ENCODE measurements at places on chromosomes 1 and 21.

DNA sequence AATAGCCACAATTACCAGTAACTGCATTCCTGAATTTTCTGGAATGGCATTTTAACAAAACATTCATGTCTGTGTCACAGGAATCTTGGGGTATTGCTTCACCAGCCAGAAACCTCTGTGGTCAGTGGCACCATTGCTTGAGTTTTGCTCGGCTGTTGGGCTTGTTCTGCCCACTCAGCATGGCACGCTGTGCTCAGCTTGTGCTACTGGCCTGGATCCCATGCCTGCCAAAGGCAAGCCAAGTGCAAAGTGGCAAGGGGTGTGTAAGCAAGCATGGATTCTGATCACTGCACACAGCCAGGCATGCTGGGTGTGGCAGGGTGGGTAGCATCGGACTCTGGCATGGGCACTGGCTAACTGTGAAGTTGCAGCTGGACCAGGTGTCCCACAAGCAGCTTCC, 1150.9 kb downstream of the MRPL39 start:
- no peak for DNase-seq

DNA sequence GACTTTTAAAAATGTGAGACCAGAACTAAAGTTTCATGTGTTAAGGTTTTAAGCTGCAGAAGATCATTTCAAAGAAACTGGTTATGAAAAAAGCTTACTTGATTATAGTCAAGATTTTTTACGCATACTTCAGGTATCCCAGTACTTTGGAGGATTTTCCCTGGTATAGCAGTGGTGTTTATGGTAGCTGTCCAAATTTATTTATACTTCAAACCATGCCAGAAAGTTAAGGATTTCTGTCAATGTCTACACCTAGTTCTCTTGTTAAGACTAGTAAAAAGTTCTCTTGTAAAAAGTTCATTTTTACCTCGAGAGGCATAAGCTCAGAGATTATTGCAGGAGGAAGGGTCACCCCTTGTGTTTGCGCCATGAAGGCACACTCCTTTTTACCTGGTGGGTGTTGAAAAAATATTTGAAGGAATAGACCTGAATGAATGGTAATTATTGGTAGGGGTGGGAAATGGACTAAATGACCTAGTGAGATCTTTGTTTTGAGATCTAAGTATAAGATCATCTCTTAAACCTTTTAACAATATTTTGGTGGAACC, 2.8 kb downstream of the DYRK1A start:
- no peak for DNase-seq

DNA sequence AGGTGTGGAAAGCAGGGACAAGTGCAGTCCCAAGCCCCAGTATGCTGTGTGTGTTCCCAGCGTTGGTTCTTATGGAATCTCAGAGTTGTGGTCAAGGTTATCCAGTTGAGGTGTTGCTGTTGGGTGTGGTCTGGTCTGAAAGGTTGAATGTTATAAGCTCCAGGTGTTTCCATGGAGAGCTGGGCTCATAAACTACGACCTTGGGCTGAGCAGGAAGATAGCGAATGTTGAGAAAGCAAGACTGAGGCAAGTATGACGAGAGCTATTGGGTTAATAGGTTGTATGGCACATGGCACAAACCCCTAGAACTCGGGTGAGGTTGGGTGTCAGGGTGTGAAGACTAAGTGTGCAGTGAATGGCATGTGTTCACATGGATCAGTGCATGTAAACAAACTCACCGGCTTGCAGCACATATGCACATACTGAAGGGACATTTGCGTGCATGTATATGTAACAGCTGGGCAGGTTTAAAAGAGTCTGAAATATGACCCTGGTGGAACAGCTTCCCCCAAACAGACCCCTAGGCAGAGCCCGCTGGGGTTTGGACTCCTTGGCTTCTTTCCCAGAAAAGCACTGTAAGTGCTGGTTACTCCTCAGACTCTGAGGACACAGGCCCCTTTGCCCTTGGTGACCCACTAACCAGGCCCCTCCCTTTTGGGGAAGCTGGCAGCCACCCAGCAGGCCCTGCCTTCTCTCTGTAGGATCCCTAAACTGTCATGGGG, 117.5 kb downstream of the NAV1 start:
- no peak for DNase-seq

- DNase-seq: no peak
These were observed 46.6 kb downstream of the KCNJ6 start for GRCh38 chr21:37869661-37870060.

All from iPS DF 6.9 (cell line).